AG08395 (cell line): ENCODE measurements at places on chromosomes 5 and 9.

- DNase-seq = no peak
Observed at GRCh38 chr5:125276096-125276495, 529.7 kb upstream of the ZNF608 start.

- no peak for DNase-seq
Observed at GRCh38 chr5:156552855-156553358, 225.9 kb downstream of the SGCD start.

DNA sequence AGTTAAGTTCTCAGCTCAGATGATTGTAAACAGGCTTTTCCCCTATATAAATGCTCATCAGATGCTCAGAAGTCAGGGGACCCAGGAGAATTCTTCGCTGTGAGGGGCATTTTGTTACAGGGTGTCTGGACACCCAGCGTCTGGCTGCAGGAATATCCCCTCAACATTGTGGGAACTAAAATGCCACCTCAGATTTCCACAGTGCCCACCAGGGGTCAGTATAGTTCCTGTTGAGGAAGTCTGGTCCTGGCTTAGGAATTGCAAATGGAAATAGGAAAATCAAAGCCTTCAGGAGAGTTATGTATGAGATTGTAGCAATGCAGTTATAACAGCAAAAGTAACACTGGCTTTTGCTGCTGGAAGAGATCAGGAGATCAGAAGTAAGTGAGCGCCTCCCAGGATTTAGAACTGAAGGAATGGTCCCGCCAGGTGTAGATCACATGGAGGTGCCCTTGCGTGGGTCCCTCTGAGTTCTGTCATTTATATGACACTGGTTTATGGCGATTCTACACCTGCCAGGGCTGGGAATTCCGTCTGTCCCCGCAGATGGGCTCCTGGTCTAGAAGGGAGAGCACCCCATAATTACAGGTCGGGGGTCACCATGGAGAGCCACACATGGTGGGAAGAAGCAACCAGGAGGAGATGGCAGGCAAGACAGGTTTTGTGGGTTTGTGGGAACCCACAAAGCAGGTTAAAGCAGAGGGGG lies 47.1 kb upstream of the CTSL start:
- peak; percentile 83 for DNase-seq

DNA sequence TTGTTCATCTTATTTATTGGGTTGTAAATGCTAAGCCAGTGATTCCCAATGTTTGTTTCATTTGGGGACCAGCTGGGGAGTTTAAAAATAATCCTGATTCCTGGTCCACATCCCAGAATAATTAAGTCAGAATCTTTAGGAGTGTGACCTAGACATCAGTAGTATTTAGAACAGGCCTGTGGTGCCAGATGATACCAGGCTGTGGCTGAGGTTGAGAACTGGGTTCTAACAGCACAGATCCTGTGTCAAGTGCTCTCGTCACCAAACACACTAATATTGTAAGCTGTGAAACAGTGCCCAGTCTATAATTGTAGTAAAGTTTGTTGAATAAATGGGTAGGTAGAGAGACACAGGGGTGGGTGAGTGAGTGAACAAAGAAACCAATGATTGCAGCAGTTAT lies 172.1 kb upstream of the PPP1R2B start:
- DNase-seq = no peak

DNA sequence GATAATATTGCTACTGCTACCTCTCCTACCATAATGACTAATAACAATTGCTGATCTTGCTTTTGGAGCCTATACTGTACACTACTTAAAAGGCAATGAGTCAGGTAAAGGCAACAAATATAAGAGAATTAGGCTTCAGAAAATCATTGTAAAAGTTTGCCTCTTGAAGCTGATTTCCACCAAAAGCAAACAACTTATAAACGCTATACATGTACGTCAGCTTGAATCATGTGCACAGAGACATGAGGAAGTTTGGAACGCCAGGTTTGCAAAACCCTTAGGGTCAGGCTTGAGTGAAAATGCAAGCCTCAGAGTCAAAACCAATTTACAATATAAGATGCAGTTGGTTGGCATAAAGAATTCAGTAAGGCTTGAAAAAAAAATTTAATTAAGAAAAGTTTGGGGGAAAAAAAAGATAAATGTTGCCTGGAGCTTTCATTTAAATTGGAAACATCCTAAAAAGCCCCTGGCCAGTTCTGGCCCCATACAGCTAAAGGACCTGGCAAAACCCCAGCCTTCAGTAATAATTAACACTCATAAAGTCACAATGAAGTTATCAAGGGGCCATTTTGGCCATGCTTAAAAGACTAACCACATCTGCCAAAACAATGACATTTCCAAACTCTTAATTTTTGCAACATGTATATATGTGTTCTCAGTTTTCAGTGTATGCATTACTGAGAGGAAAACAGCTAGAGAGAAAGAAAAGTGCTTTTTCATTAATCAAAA lies 181.0 kb upstream of the NFIL3 start:
- no peak for DNase-seq

GRCh38 chr5:56094579-56095361 lies 100.0 kb upstream of the IL6ST start:
- DNase-seq = no peak

DNA sequence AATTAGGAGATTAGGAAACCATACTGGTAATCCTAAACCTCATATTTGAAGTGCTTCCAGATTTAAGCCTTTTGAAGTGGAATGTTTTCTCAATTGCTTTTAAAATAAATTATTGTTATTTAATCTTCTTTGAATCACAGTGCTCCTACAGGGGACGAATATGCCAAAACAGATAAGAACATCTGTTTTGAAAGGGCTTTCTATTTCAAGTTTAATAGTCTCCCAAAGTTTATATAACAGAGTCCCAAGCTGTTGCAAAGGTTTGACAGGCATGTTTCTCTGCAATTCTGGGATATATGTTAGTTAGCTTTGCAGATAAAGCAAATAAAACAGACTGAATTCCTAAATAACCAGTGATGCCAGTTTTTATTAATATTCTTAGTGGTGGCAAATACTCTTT lies 803.7 kb downstream of the TLE4 start:
- no peak for DNase-seq

GRCh38 chr5:134510970-134511795 lies 14.3 kb upstream of the JADE2 start:
- no peak for DNase-seq

GRCh38 chr5:112109331-112110007 lies 309.6 kb downstream of the EPB41L4A start:
- DNase-seq = peak; percentile 47

DNA sequence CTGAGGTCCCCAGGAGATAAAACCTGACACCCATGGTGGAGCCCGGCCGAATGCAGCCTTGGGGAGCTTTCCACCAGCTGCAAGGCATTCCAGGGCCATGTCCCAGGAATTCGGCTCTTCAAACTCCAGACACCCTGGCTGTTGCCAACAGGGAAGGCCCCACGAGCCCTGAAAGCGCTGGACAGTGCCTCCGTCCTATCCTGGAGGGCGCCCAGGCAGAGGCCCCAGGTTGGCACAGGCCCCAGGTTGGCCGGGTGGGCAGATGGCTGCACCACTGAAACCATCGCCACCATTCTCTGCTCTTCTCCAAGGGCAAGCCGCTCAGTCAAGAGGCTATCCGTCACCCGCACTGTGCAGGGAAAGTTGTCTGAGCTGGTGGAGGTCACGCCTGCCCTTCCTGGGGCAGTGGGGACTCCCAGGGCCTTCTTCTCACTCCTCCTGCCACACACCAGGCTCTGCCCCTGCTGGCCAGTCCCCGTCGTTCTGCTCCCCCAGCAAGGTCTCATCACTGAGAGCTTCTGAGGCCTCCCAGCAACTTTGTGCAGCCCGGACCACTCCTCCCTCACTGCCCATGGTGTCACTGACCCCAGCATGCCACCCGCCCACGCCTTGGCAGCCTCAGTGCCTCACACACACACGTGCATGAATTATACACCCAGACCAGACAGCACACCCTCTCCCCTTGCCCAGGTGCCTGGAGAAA lies 21.2 kb downstream of the SLC6A3 start:
- DNase-seq = no peak

DNA sequence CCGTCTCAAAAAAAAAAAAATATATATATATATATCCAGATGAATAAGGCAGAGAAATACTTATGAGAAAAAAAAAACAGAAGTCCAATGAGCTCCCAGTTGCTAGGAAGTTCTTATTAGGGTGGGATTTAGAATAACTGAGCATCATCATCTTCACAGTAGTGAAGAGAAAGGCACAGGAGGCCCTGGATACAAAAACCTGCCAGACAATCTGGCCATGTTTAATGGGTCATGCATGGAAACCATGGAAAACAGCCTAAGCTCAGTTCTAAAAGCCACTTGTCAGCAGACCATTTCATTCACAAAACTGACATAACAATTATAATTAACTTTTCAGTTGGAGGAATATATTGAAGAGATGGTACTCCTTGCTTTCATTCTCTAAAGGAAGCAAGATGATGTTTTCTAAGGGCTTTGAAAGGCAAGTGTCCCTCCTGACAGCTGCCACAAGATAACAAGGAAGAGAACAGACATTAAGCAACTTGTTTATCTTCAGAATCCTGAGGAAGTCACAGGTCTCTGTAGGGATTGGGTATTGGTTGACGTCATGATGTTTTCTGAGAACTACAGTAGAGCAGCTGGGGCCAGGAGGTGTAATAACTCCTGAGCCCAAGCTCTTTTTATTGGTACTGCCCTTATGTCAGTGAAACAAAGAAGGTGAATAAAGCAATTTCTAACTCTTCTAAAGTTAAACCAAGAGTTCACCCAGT lies 463.1 kb downstream of the DMAC1 start:
- DNase-seq = no peak

DNA sequence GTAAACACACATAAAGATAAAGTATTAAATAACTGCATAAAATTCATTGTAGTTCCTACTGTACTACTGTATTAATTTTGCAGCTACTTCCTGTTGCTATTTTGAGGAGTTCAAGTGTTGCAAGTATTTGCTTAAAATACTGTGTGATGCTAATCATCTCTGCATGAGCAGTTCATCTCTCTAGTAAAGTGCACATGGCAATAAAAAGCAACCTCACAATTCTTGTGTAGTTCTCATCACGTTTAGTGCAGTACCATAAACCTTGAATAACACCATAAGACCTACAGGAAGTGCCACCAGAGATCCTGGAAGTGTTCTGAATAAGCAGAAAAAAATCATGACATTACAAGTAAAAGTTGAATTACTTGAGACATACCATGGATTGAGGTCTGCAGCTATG lies 34.6 kb downstream of the CPLANE1 start:
- no peak for DNase-seq

DNA sequence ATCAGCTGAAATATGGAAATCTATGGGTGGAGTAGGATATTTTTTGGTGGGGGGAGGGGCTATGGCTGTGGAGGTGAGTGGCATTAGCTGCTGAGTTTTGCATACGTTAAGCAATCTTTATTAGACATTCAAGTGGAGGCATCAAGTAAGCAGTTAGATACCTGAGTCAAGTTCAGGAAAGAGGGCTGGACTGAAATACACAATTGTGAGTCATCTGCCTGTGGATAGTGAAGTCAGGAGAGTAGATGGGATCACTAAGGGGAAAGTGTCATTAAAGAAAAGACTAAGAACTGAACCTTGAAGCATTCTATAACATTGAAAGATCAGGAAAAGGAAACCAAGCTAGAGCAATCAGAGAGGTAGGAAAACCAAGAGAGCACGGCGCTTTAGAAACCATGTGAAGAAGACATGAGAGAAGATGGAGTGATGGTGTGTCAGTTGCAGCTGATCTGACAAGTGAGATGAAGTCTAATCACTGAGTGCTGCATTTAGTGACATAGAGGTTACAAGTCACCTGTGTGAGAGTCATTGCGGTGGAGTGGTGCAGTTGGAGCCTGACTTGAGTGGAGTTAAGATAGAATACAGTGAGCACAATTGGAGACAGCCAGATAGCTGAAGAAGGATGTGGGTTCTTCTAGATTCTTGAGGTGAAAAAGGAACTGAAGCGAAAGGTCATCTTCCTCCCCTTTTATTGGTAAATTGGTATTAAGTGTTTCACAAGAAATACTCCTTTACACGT lies 88.7 kb downstream of the PIP5K1B start:
- DNase-seq = no peak

- DNase-seq = no peak
Observed at GRCh38 chr9:84054341-84055010, 73.9 kb downstream of the RMI1 start.

DNA sequence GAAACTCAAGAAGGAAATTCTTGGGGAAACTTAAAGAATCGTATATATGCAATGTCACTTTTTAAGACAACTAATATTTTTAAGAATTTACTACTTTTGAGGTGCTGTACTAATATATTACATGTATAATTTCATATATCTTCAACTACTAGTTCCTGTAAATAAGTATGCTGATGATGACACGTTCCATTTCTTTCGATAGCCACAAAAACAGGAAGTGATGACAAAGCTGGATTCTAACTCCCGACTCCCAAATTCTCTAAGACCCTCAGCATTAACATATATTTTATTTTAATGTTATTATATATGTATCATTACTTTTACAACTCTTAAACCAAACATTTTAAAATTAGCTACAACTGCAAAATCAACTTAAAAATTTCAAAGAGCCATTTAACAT lies 74.8 kb downstream of the STK32A start:
- no peak for DNase-seq

GRCh38 chr5:31213705-31214121 lies 20.2 kb downstream of the CDH6 start:
- no peak for DNase-seq

GRCh38 chr9:93984860-93985259 lies 29.7 kb upstream of the BARX1 start:
- DNase-seq = no peak

- DNase-seq = peak; percentile 11
Observed at GRCh38 chr9:112970939-112971338, 41.1 kb downstream of the ZNF883 start.

- DNase-seq = no peak
Observed at GRCh38 chr9:94269264-94269663, 10.2 kb downstream of the ZNF169 start.
